NCI-H460 (cell line): ENCODE measurements at places on chromosomes 16 and 17. TPM values are rescaled to one million over a fixed set of nuclear protein-coding genes. Genes with fewer than 3 reads are reported as not detected.
A peak's percentile ranks its signal among the peaks of the same experiment; 100 is the strongest.

Gene CACNG4
- total RNA-seq = 0.32 and 0.49 TPM in 2 replicates

Gene RRAD
- 0.57 and 0.66 TPM in 2 replicates for total RNA-seq

Gene PRSS22
- not detected in 2 replicates for total RNA-seq

Gene TP53TG3F
- total RNA-seq = not detected in 2 replicates

Gene LPO
- 0.07 TPM in 1 of 2 replicates, not detected in the other for total RNA-seq

Gene TEDC2
- 12.5 and 14.2 TPM in 2 replicates for total RNA-seq

Gene OR1F1
- 0.58 and 0.67 TPM in 2 replicates for total RNA-seq

Gene KCNG4
- total RNA-seq = 0.02 TPM in 1 of 2 replicates, not detected in the other

Gene PRR35
- 0.05 TPM in 1 of 2 replicates, not detected in the other for total RNA-seq

DNA sequence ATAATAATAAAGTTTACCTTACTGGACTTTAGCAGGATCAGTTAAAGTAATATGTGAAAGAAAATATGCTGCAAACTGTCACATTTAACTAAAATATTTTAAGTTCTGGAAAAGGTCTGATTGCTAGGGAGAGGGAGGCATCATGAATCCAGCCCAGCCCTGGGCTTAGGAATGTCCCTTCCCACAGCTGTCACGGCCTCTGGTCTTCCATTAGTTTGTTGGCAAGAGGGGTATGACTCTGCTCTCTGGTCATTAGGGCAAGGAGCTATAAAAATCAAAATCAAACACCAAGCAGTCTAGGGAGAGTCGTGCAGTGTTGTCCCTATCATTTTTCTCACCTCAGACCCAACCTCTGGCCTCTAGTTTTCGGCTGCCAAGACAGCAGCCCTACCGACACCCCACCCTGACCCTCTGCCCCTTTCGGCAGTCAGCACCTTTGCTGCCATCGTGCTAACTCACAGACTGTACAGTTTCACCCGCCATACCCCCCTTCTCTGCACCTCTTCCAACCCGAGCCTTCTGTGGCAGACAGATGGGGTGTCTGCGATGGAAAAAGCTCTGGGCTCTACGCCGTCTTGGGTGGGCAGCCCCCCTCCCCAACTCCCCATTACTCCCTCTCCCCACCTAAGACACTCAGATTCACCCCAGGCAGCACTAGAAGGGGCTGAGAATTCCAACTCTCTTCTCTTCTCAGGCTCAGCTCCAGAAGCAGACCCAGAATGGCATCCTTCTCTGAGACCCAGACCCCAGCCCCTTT lies 41.4 kb downstream of the NEUROD2 start:
- DNase-seq = no peak

DNA sequence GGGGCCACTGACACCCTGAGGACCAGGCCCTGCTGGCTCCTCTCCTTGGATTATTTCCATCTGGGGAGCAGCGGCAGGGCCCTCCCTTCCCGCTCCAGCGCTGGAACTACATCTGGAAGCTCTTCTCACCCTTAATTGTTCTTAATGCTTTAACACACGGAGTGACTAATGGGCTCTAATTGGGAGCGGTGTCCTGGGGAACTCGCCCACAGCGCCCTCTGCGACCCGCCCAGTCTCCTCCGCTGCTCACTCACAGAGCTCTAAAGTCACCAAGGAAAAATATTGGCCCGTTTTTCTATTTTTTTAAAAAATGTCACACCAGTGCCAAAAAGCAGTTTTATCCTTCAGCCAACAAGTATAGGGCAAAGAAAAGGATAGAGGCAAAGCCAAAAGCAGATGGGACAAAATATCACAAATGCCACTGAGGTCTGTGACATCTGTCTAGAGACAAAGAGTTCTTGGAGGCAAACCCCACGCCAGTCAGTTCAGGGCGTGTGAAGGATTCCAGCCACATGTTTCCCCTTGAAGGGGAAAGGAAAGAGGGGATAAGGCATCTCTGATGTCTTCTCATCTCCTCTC lies 134.7 kb downstream of the RBFOX3 start:
- no peak for DNase-seq

DNA sequence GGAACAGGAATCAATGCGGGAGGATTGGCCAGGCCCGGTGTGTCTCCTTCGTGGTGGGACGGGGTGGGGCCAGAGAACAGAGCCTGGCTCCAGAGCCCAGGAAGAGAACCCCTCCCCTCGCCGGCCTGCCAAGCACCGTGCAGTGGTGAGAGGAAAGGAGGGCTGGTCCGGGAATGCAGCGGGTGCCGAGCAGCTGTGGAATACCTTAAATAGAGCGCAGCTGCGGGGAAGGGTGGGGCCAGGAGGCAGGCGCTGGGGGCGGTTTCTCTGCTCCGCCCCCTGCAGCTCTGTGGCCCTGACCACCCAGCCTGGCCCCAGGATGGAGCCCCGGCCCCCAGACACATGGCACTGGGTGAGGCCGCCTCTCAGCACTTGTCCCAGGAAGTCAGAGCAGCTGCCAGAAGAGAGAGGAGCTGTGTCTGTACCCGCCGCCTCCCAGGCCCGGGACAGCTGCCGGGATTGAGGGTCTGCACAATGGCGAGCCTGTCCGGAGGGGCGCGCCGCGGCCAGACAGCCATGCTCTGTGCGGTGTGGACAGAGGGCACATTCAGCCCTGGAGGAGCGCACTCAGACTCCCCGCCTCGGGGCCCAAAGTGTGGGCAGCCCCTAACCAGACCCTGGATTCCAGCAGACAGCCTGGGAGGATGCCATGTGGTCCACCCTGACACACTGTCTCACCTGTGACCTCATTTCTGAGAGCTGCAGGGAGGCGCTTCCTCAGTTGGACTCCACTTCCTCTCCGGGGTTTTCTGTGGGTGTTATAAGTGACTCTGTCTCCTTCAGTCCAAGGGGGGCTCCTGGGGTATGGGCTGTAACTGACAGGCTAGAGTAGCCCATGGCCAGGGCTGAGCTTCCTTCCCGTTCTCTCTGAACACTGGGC lies 268.8 kb downstream of the SEC14L1 start:
- no peak for DNase-seq

DNA sequence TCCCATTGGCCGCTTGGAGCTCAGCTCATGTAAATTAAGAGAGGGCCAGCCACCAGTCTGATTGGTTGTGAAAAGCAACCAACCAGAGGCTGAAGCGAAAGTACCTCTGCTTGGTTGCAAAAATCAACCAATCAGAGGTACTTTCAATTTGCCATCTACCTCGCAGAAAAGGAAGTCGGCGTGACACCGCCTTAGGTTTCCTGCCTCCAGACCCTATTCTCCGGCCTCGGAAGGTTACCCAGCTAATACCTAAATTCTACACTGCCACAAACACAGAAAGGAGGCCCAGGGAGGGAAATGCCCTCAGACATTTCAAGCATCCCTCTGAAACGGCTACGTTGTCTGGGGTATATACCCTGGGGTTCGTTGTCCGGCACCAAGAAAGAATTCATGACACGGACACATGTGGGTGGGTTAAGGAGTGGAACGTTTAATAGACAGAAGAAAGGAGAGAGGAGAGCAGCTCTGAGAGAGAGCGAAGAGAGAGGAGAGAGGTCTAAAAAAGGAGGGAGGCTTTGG lies 481.3 kb downstream of the TMEM114 start:
- DNase-seq = no peak

GRCh38 chr17:74818291-74818938 lies 41.3 kb downstream of the GRIN2C start:
- DNase-seq = no peak

GRCh38 chr17:17888821-17889220 lies 52.0 kb upstream of the SREBF1 start:
- no peak for DNase-seq

GRCh38 chr16:19014461-19014860 lies 30.7 kb downstream of the TMC7 start:
- peak; percentile 20 for DNase-seq

- no peak for DNase-seq
Measured at GRCh38 chr16:31074814-31075183, 577 bp downstream of the ZNF646 start.

GRCh38 chr17:49567871-49568694 lies 7.6 kb upstream of the NXPH3 start:
- peak; percentile 81 for DNase-seq

- no peak for DNase-seq
Measured at GRCh38 chr16:27363797-27364196, 38.2 kb upstream of the IL21R start.

- DNase-seq = no peak
Measured at GRCh38 chr16:83268169-83268568, 539.6 kb upstream of the HSBP1 start.

DNA sequence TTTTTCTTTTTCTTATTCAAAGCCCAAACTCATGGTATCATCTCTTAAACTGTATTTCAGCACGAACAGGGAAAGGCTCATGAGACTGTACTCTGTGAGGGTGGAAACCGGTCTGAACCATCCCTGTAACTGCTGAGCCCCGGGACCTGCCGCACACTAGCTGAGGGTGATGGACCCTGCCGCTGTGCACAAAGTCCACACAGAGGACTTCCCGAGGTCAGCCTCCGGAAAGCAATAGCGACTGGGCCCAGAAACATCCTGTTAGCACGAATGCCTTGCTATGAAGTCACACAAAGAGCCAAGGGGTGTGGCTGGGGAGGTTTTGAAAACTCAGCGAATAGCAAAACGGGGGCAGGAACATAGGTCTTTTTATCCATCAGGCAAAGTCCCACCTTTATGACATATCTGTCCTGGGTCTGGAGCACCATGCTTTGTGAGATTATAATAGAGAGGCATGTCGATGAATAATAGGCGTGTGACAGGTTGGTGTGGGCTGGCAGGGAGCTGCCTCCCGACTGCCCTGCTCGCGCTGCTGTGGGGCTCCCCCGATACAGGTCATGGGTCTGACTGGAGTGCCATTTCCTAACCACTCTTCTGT lies 33.4 kb downstream of the CDK5R1 start:
- no peak for DNase-seq

DNA sequence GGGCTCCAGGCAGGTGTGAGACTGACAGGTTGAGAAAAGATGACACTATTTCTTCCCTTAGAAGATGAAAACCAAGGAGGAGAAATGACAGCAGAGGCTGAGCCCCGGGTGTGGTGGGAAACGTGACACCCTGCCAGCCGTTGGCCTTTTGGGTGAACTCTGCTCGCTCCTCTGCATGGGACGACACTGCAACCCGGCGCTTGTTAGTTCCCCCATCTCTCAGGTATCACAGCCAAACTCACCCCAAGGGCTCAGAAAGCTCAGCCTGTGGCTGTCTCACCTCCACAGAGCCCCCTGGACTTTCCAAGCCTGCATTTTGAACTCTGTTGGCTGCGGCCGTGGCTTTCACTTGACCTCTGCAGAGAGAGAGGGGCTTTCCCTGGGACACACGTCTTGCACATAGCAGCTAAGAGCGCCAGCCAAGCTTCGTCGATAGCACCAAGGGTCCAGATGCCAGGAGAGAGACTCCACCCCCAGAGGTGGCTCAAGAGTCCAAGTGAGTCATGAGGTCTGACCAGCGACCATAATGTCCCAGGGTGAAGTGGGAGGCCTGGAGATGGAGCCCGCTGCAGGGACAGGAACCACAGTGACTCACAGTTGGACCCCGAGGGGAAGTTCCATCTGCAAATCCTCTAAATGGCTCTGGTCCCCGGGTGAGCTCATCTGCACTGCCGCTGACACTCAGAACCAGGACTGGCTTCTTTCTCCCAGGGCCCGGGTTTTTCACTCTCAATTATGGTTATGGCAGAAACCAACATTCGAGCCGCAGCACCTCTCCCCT lies 301.9 kb downstream of the SOX9 start:
- DNase-seq = peak; percentile 99

DNA sequence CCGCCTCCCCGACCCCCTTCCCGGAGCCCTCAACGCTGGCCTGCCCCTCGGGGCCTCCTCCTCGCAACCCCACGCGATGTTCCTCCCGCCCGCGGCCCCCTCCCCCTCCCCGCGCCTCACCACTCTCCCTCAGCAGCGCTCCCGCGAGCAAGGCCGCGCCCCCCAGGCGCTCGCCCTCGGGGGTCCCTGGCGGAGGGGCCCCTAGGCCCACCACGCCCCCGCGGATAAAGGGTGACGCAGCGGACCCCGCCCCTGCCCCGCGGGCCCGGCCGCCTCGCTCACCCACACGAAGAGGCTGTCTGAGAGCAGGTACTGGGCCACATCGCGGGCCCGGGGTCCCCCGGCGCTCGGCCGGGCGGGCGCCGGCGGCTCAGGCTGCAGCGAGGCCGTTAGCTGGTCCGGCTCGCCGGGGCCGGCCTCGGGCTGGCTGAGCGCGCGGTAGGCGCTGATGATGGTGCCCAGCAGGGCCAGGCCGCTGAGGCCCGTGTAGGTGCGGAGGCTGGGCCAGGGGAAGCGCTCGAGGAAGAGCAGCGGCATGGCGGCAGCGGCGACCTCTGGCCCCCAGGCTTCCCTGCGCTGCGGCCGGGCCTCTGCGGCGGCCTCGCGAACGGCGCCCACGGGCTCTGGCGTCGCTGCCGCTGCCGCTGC lies 430 bp downstream of the AMFR start:
- no peak for DNase-seq

- no peak for DNase-seq
Measured at GRCh38 chr17:83080579-83080857, 1.1 kb downstream of the METRNL start.
